ENCODE measurements at places on chromosomes 11 and 22.
A peak's percentile ranks its signal among the peaks of the same experiment; 100 is the strongest.

- DNase-seq: no peak
Measured at GRCh38 chr11:116579031-116579653, 193.6 kb downstream of the BUD13 start.

- no peak for DNase-seq
Measured at GRCh38 chr22:41106122-41106968, 14.0 kb downstream of the EP300 start.

DNA sequence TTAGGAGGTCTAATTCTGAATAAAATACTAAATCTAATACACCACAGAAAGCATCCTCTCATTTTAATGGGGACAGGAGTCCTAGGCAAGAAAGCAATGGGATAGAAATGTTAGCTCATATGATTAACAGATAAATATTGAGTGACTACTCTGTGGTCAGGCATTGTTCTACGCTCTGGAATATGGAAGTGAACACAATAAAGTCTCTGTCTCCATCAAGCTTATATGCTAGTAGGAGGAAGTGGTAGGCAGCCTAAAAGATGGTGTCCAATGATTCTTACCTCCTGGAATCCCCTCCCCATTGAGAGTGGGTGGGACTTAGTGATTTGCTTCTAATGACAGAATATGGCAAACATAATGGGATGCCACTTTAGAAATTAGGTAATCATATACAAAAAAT is 160.3 kb upstream of the PDGFD start:
- no peak for DNase-seq

DNA sequence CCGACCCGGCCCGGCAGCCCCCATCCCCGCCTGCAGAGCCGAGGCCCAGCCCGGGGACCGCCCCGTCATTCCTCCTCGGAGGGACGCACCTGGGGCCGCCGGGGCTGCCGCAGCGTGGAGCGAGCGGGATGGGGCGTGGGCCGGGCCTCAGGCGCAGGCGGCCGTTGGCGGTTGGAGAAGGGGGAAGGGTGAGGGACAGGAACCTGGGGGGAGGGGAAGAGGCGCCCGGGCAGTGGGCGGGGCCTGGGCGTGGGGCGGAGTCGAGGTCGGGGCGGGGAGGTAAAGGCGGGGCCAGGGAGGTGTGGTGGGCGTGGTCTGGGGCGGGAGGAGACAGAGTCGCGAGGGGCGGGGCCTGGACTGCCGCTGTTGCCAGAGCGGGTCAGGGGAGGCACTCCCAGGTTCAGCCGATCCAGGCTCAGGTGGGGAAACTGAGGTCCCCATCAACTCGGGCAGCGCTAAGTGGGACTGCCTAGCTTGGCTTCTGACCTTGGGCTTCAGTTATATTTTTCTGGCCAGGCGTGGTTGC is at the start of gene TESMIN:
TSS of gene TESMIN (minus strand) at position 190 of the 526 bp plus-strand sequence. CDS start 860 bp downstream, outside the sequence.
- peak; percentile 22 for DNase-seq

DNA sequence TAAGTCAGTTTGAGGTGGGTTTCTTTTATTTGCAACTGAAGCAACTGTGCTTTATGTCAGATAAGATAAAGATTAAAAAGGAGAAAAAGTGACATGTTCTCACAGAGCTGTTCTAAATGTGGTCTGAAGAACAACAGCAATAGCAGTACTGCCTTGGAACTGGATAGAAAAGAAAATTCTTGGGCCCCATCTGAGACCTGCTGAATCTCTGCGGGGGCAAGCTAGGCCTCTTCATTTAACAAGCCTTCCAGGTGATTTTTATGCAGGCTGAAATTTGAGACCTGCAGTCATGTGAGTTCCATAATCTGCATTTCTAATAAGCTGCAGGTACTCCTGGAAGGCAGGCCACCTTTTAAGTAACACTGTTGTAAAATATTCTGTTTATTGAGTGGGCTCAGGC is 91.4 kb upstream of the CTSC start:
- no peak for DNase-seq

GRCh38 chr11:44950031-44950624 is 555 bp downstream of the TP53I11 start:
- no peak for DNase-seq
